ENCODE measurements at places on chromosomes 6 and 20.

DNA sequence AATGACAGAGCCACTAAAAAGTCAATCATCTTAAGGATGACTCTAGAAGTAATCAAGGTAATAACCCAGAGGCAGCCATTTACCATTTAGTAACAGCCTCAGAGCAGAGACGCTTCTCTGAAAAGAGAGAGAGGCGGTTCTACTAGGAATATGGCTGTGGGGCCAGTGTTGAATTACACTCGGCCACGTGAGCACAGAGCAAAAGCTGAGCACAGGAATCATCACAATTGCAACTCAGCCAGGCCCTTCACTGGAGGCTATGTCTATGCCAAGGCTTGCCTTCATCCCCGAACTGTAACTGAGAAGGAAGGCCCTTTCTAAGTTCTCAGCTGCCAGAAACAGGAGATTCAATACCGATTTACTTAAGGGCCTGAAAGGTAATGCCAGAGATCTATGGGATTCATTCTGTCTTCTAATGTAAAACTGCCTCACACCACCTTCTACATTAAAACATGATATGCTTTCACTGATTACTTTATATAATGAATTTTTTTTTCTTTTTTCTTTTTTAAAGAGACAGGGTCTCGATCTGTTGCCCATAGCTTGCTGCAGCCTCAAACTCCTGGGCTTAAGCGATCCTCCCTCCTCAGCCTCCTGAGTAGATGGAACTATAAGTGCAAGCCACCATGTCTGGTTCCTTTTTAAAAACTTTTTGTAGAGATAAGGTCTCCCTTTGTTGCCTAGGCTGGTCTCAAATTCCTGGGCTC is 67.6 kb downstream of the NUDT3 start:
- no peak for DNase-seq

DNA sequence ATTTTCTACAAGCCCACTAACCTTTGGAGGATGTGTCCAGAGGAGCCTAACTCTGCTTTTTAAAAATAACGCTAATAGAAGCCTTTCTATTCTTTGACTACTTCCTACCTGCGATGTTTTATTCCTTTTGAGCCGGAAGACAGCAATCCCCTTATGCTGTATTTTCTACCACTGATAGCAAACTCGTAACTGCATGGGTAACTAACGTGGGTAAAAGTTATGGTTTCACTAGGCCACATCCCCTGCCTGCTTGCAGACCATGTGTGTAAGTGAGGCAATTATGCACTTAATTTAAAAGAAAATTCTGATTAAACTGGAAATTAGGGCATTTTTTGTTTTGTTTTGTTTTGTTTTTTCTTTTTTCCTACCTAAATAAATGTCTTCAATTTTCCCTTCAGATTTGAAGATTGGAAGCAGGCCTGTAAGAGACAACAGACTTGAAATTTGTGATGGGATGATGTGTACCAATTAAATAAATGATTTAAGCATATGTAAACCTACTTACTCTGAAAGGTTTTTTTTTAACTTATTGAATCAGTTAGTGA is 931 bp downstream of the UFL1 start:
- DNase-seq: no peak

DNA sequence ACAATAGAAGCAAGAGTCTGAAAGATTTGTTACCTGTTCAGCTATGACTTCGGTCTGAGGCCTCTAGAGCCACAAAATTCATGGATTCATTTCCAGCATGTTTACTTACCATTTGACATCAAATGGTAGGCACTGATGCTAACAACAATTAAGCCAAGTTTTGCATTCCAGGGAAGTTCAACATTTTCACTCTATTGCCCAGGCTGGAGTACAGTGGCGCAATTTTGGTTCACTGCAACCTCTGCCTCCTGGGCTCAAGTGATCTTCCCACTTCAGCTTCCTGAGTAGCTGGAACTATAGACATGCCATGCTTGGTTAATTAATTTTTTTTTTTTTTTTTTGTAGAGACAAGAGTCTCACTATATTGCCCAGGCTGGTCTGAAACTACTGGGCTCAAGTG is 114.1 kb upstream of the SGK1 start:
- DNase-seq: no peak

- peak; percentile 23 for DNase-seq
These were observed 22.2 kb upstream of the GABRR1 start for GRCh38 chr6:89239338-89239737.

- DNase-seq: no peak
These were observed 176.4 kb downstream of the TFAP2B start for GRCh38 chr6:50995036-50995435.

GRCh38 chr6:127547215-127547614 is 28.1 kb upstream of the MTCL3 start:
- peak; percentile 4 for DNase-seq

Measured in CD4-positive, alpha-beta T cell treated with Interleukin-1 beta for 1 hour (primary cell).